Activated CD4-positive, alpha-beta memory T cell treated with anti-CD3 and anti-CD28 coated beads, Interleukin-2, amount 10 ng/mL, durations not matched to agents 7 days and 5 days (primary cell): ENCODE measurements at places on chromosomes 6 and 20. TPM values are rescaled to one million over a fixed set of nuclear protein-coding genes. Genes with fewer than 3 reads are reported as not detected.

The ABHD16B gene
- not detected for total RNA-seq

The HLA-DQA1 gene
- total RNA-seq, result 41.1 TPM

- H3K4me3 ChIP-seq, result no peak overlapping the region
- H3K27me3 ChIP-seq, result no peaks in the 10 kb centered on the region
- H3K27ac ChIP-seq, result no peak overlapping the region
- no peak for DNase-seq
These were observed 16.5 kb upstream of the TINAG start for GRCh38 chr6:54291738-54292137.

DNA sequence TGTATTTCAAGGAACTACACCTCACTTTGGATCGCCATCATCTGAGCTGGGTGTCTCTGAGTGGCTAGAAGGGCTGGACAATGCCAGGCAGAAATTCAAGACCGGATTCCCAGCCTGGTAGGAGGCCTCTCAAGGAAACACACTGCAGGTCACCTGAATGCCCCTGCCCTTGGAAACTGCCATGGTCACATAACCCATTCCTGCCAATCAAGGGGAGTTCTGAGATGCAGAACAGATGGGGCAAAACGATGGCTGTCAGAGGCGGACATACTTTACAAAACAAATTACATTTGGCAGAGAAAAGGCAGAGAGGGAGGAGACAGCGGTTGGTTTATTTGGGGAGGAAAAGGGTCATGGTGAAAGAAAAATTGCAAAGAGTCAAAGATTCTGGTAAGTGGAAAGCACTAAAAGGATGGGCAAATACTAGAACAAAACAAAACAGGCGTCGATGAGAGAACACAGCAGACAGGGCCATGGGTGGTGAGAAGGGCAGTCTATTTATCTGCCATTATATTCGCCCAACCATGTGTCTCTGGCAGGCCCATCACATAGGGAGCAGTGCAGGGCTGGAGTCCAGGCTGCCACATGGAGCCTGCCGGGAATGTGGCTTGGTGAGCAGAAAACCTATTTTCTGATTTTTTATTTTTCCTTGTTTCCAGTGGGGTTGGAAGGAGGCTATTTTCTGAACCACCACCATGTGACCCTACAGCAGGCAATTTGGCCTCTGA lies 13.5 kb downstream of the BEND3 start:
- no peak overlapping the region for H3K27ac ChIP-seq
- no peak for DNase-seq
- H3K4me3 ChIP-seq, result no peak overlapping the region
- H3K36me3 ChIP-seq, result no peaks in the 10 kb centered on the region

GRCh38 chr20:45452772-45453691 lies 16.5 kb upstream of the WFDC2 start:
- H3K4me3 ChIP-seq, result no peak overlapping the region
- no peak overlapping the region for H3K27ac ChIP-seq
- H3K4me1 ChIP-seq, result no peaks in the 10 kb centered on the region
- no peaks in the 10 kb centered on the region for H3K27me3 ChIP-seq
- H3K36me3 ChIP-seq, result no peaks in the 10 kb centered on the region

DNA sequence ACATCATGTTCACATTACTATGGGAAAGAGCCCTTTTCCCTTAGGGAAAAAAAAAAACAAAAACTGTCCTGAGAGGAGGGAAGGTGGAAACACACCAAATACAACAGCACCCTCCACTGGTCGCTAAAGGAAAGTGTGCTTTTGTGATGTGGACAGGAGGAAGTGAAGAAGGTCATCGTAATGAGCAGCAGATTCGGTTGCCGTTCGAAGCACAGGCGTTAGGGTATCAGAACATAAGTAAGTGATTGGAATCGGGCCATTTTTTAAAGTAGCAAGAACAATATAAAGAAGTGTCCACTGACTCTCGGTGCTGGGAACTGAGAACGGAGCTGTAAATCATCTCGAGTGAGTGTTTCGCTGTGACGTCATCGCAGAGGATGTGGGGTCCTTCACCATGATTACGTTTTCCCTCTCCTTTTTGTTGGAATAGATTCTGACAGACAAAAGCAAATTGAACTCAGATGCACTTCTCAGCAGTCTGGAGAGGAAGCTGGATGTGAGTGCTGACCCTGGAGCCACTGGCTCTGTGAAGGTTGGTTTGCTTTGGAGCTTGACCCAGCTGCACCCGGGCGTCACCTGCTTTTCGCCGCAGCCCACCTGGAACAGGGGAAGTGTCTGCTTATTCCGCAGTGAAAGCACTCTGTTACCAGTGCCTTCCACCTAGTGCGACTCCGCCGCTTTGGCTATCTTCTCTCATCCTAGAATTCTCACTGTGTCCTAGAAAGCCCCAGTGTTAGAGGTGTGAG lies 203.6 kb upstream of the GMDS start:
- H3K36me3 ChIP-seq, result no peaks in the 10 kb centered on the region
- no peak overlapping the region for H3K27ac ChIP-seq
- peak overlapping the region; percentile 33 for H3K4me3 ChIP-seq
- H3K4me1 ChIP-seq, result peaks cover 4% of the 10 kb centered on the region
- peak; percentile 31 for DNase-seq
- peaks cover 18% of the 10 kb centered on the region for H3K27me3 ChIP-seq

- no peak for DNase-seq
- H3K4me1 ChIP-seq, result no peaks in the 10 kb centered on the region
- H3K27me3 ChIP-seq, result peaks cover 46% of the 10 kb centered on the region
- H3K4me3 ChIP-seq, result no peak overlapping the region
- no peaks in the 10 kb centered on the region for H3K36me3 ChIP-seq
- no peak overlapping the region for H3K27ac ChIP-seq
These were observed 58.8 kb upstream of the SLCO4A1 start for GRCh38 chr20:62583424-62583920.
